ENCODE measurements at places on chromosomes 3 and 15. TPM values are rescaled to one million over a fixed set of nuclear protein-coding genes. Genes with fewer than 3 reads are reported as not detected.

DNA sequence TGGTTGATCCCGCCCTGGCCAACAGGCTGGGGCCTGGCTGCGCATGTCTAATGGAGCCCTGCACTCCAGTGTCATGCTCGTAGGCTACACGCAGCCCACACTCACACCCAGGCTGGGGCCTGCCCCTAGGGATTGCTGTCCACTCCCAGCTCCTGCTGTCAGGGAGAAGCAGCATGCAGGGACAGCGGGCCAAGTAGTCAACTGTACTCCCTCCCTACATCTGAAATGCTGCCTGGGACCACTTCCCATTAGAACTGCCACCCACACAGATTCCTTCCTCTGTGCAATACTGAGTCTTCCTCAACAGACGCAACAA, 16.1 kb downstream of the ALS2CL start:
- DNase-seq, result no peak

GRCh38 chr3:81013360-81013759, 748.1 kb downstream of the GBE1 start:
- DNase-seq, result no peak

- DNase-seq, result no peak
Observed at GRCh38 chr15:78200276-78200930, 34.0 kb downstream of the ACSBG1 start.

- DNase-seq, result no peak
Observed at GRCh38 chr3:37227870-37228549, 53.6 kb upstream of the LRRFIP2 start.

The TMEM158 gene
- not detected for polyA plus RNA-seq

The LSAMP gene
- polyA plus RNA-seq, result not detected

The CKMT1B gene
- not detected for polyA plus RNA-seq

The DPPA2 gene
- polyA plus RNA-seq, result not detected

The PRR20G gene
- not detected for polyA plus RNA-seq
